ENCODE measurements at places on chromosomes 12 and 14. TPM values are rescaled to one million over a fixed set of nuclear protein-coding genes. Genes with fewer than 3 reads are reported as not detected.

- H3K27me3 ChIP-seq: no peaks in the 10 kb centered on the region
- H3K27ac ChIP-seq: no peak overlapping the region
- peaks cover 16% of the 10 kb centered on the region for H3K4me1 ChIP-seq
- no peak overlapping the region for H3K4me3 ChIP-seq
These were observed 33.6 kb downstream of the KCNA1 start for GRCh38 chr12:4943067-4943937.

The DEPDC4 gene
- total RNA-seq: 8.3 TPM

The TRPV4 gene
- 0.56 TPM for total RNA-seq

DNA sequence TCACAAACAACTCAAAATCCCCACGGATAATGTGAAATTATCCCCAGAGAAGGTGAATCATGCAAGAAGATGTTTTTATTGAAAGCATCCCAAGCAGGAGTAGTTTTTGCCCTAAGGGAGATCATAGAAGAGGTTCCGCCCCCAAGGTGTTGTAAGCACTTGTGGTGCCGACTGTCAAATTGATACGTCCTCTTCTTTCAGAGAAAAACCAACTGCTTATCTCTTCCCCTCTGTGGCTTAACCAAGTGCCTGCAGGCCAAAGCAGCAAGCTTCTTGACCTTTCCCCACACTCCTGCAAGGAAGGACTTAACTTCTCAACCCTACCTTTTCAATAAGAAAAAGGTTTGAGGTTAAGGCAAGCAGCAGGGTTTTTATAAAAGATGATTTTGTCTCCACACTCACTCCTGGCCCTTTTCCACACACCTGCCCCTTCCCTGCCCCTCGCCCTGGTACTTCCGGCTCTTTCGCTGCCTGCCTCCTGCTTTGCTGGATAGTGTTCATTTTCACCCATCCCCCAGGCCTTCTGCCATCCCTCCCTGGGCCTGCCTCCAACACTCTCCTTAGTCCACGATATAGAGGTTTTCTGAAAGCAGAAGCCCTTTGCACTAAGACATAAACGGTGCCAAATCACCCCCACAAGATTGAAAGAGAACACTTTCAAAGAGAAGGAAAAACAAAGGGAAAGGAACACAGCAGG, 114.5 kb downstream of the EGLN3 start:
- no peak overlapping the region for H3K4me3 ChIP-seq
- peaks cover 15% of the 10 kb centered on the region for H3K4me1 ChIP-seq
- H3K36me3 ChIP-seq: no peaks in the 10 kb centered on the region
- no peak overlapping the region for H3K27ac ChIP-seq
- DNase-seq: no peak
- H3K27me3 ChIP-seq: no peaks in the 10 kb centered on the region
